Activated T-helper 1 cell treated with anti-CD3 and anti-CD28 coated beads, Interleukin-12 subunit alpha, Interleukin-12 subunit beta, Interleukin-2, Interleukin-4 antibody, amounts not matched to agents 30 ng/mL and 10 ng/mL and 1 ng/mL, durations not matched to agents 14 hours and 24 hours and 36 hours (primary cell): ENCODE measurements at places on chromosomes 6 and 20. TPM values are rescaled to one million over a fixed set of nuclear protein-coding genes. Genes with fewer than 3 reads are reported as not detected.
A peak's percentile ranks its signal among the peaks of the same experiment; 100 is the strongest.

MUCL3 gene
- not detected in 2 replicates for total RNA-seq

- H3K27me3 ChIP-seq = no peaks in the 10 kb centered on the region
- peak; percentile 22 for DNase-seq
- H3K4me3 ChIP-seq = no peak overlapping the region
- peaks cover 79% of the 10 kb centered on the region for H3K4me1 ChIP-seq
These were observed 81.4 kb downstream of the JARID2 start for GRCh38 chr6:15327271-15327670.

DNA sequence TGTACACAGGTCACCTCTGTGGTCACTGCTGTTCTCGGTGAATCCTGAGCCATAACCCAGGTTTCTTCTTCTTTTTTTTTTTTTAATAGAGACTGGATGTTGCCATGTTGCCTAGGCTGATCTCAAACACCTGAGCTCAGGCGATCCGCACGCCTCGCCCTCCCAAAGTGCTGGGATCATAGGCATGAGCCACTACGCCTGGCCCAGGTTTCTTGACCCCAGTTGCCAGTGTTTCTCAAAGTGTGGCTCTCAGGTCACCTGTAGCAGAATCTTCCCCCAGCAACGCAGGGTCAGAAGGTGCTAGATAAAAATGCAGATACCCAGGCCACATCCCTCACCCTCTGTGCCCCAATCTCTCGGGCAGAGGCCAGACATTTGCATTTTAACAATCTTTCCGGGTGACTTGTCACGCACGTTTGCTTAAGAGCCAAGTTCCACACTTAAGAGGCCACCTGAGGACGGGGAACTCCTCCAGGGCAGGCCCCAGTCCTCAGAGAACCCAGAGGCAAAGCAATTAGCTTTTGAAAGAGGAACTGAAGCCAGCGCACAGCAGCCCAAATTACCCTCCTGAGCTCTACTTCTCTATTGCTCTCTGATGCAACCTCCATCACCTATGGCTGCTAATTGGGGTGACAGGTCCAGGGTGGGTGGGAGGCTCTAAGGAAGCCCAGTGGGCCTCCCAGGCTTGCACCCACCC, 81.8 kb downstream of the NFATC2 start:
- H3K27ac ChIP-seq = no peak overlapping the region
- DNase-seq = no peak
- peaks cover 37% of the 10 kb centered on the region for H3K4me1 ChIP-seq
- no peaks in the 10 kb centered on the region for H3K27me3 ChIP-seq

- H3K27me3 ChIP-seq = no peaks in the 10 kb centered on the region
- no peak overlapping the region for H3K27ac ChIP-seq
- no peaks in the 10 kb centered on the region for H3K4me1 ChIP-seq
- no peak for DNase-seq
- H3K4me3 ChIP-seq = no peak overlapping the region
- H3K36me3 ChIP-seq = no peaks in the 10 kb centered on the region
These were observed 7.3 kb upstream of the FLRT3 start for GRCh38 chr20:14344746-14345145.

GRCh38 chr6:15508441-15508871, 154.4 kb downstream of the DTNBP1 start:
- H3K4me3 ChIP-seq = no peak overlapping the region
- H3K27me3 ChIP-seq = no peaks in the 10 kb centered on the region
- peaks cover 5% of the 10 kb centered on the region for H3K4me1 ChIP-seq
- H3K27ac ChIP-seq = no peak overlapping the region

PI3 gene
- total RNA-seq = not detected in 2 replicates

- H3K27me3 ChIP-seq = no peaks in the 10 kb centered on the region
- H3K27ac ChIP-seq = no peak overlapping the region
- H3K4me3 ChIP-seq = no peak overlapping the region
- H3K4me1 ChIP-seq = no peaks in the 10 kb centered on the region
- H3K36me3 ChIP-seq = no peaks in the 10 kb centered on the region
These were observed 457.2 kb downstream of the KIF16B start for GRCh38 chr20:16115911-16116552.

- H3K4me1 ChIP-seq = no peaks in the 10 kb centered on the region
- no peak overlapping the region for H3K27ac ChIP-seq
- no peaks in the 10 kb centered on the region for H3K36me3 ChIP-seq
- no peak for DNase-seq
These were observed 48.4 kb downstream of the MAFB start for GRCh38 chr20:40640667-40641066.

GRCh38 chr6:41093729-41094128, 21.0 kb downstream of the NFYA start:
- no peak for DNase-seq
- H3K36me3 ChIP-seq = peaks cover 59% of the 10 kb centered on the region
- H3K27ac ChIP-seq = no peak overlapping the region
- peaks cover 10% of the 10 kb centered on the region for H3K4me1 ChIP-seq
- H3K27me3 ChIP-seq = no peaks in the 10 kb centered on the region
- H3K4me3 ChIP-seq = no peak overlapping the region

DNA sequence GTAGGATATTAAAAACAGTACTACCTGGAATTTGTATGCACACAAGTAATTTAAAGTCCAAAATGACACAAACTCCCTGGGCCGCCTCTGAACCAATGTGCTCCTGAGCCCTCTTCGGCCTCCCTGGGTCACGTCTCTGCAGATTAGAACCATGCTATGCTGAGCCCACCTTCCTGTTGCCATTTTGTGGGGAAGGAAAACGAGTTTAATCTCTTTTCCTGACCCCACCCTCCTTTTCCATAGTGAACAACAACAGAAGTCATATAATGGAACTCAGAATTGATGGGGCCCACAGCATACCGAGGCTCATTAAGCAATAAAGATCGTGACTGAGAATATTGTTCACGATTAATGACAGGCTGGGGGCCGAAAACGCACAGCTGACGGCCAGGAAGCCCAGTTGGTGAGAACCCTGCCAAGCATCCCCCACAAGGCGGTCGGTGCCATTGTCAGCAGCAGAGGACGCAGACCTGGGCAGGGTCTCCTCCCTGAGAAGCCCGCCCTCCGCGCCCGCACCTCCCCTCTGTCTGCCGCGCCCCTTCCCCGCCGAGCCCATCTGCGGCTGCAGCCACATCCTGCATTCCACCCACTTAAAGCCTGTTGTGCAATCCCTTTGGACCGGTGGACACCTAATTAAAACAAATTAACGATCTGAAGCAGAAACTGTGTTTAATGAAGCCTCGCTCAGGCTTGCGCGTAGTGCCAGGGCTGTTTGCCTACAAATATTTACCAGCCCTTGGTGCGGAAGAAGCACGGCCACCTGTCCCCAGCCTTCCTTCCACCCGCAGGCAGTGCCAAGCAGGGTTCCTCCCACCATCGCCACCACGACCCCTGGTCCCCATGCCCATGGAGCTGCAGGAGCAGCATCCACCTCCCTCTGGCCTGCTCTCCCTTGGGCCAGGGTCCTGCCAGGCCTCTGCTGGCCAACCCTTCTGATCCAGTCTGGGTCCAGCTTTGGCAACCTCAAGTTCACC, 68.1 kb downstream of the DLL1 start:
- no peak overlapping the region for H3K4me3 ChIP-seq
- H3K27me3 ChIP-seq = no peaks in the 10 kb centered on the region
- H3K36me3 ChIP-seq = no peaks in the 10 kb centered on the region
- H3K27ac ChIP-seq = peak overlapping the region; percentile 34
- no peaks in the 10 kb centered on the region for H3K4me1 ChIP-seq

- DNase-seq = no peak
- no peaks in the 10 kb centered on the region for H3K36me3 ChIP-seq
- no peak overlapping the region for H3K27ac ChIP-seq
- peaks cover 2% of the 10 kb centered on the region for H3K27me3 ChIP-seq
- H3K4me3 ChIP-seq = no peak overlapping the region
These were observed 151.4 kb downstream of the ID4 start for GRCh38 chr6:19988555-19988954.

SLC17A3 gene
- total RNA-seq = 0.21 and 0.66 TPM in 2 replicates

- no peak for DNase-seq
- peaks cover 35% of the 10 kb centered on the region for H3K4me1 ChIP-seq
- H3K36me3 ChIP-seq = peaks cover 1% of the 10 kb centered on the region
- no peak overlapping the region for H3K4me3 ChIP-seq
These were observed 46.6 kb upstream of the EZR start for GRCh38 chr6:158865769-158866168.

DNA sequence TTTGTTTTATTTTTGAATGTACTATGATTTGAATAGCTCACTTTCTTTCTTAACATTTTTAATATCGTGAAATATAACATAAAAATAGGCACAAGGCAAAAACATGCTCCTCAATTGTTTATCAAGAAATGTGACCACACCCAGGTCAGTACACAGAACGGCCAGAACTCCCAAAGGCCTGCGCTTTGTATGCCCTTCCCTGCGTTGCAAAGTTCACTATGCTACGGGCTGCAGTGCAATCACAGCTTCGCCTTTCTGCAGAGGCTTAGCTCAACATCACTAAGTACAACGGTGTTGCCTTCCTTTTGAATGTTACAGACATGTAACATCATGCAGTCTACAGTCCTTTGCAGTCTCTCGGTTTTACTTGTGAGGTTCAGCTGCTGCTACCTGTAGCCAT, 333.4 kb downstream of the THBS2 start:
- DNase-seq = no peak
- H3K27me3 ChIP-seq = no peaks in the 10 kb centered on the region
- H3K4me1 ChIP-seq = no peaks in the 10 kb centered on the region
- no peak overlapping the region for H3K27ac ChIP-seq
- no peaks in the 10 kb centered on the region for H3K36me3 ChIP-seq
- no peak overlapping the region for H3K4me3 ChIP-seq

DNA sequence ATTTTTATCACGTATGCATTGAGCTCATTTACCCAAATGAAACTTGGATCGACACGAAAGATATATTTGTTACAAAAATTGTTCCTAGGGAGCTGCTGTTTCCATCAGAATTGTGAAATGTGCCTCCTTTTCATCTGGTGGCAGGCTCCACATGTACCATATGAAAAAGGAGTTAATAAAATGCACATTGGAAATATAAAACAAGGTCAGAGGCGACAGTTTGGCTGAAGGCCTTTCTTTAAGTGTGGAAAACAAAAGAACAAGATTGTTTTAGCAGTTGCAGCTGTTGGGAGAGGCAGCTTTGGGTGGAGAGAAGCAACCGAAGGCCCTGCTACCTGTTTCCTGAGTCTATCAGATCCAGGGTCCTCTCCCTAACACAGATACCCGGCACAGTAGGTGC, 334.5 kb upstream of the NT5E start:
- H3K27me3 ChIP-seq = no peaks in the 10 kb centered on the region
- no peaks in the 10 kb centered on the region for H3K36me3 ChIP-seq
- DNase-seq = no peak
- no peak overlapping the region for H3K4me3 ChIP-seq

GRCh38 chr20:25064561-25065071, 6.7 kb upstream of the ACSS1 start:
- peaks cover 4% of the 10 kb centered on the region for H3K4me1 ChIP-seq
- no peak overlapping the region for H3K4me3 ChIP-seq
- no peaks in the 10 kb centered on the region for H3K36me3 ChIP-seq
- H3K27ac ChIP-seq = no peak overlapping the region

DNA sequence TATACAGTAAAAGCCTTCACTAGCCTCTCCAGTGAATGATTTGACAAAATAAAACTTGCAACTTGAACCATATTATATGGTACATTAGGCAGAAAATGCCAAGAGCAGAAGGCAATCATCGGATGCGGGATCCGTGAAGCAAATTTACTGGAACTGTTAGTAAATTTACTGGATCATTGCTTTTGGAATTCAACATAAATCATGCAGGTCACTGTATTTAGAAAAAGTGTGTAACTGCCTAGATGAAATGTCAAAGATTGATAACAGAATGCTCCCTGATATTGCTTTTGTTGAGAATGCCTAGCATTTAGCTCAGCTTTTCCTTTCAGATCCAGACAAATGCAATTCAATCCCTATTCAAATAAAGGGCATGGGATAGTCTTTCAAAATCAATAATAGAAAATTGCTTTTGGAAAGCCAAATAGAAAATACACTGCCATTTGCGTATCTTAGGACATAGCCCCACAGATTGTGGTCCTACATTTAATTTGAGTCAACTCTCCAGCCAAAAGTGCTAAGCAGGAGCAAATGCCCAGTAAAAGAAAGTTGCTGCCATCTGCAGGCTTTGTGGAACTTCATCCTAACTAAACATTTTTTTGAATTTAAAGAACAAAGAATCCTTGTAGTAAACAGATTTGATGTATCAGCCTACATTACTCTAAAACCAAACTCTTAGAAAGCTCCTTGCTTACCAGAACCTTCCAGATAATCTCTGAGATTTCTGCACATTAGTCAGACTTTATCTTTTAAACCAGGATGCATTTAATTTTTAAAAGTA, 109.5 kb upstream of the HSF2 start:
- H3K27ac ChIP-seq = no peak overlapping the region
- no peak overlapping the region for H3K4me3 ChIP-seq
- DNase-seq = no peak
- no peaks in the 10 kb centered on the region for H3K36me3 ChIP-seq

DNA sequence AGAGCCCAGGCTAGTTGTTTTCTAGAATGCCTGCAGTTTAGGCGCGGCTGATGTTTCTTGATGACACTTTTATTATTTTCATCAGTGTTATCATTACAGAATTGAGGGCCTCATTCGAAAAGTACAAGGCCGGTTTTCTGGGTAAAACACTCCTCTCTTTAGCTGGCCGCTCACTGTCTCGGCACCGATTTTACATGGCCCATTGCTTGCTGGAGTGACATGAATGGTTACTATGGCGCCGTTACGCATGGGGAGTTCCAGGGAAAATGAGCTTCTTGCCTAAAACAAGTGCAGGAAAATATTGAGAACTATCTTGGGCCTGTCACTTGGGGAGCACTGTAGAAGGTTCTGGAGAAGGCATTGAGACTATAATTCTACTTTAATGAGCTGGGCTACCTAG, 317.8 kb downstream of the CDH4 start:
- H3K27me3 ChIP-seq = no peaks in the 10 kb centered on the region
- H3K4me1 ChIP-seq = no peaks in the 10 kb centered on the region
- no peak overlapping the region for H3K27ac ChIP-seq
- H3K36me3 ChIP-seq = no peaks in the 10 kb centered on the region

DNA sequence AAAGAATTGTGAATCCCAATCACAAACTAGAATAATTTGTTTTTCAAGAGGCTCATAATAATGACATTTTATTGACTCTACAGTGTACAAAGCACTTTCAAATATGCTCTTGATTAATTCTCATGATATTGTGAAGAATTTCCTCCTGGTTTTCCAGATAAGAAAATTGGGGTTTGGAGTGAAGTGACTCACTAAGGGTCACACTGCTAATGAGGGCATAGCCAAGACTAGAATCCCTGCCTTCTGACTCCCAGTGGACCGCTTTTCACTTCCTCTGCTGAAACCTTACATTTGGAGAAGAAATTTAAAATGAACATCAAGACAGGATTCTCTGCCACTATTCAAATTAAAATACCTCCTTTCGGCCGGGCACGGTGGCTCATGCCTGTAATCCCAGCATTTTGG, 38.3 kb upstream of the LTV1 start:
- DNase-seq = no peak
- H3K27ac ChIP-seq = peak overlapping the region; percentile 94
- peaks cover 3% of the 10 kb centered on the region for H3K27me3 ChIP-seq

- H3K4me3 ChIP-seq = no peak overlapping the region
- no peaks in the 10 kb centered on the region for H3K4me1 ChIP-seq
- H3K27ac ChIP-seq = no peak overlapping the region
- H3K36me3 ChIP-seq = no peaks in the 10 kb centered on the region
These were observed 109.0 kb downstream of the TAF4 start for GRCh38 chr20:61956396-61957342.
